ENCODE measurements at places on chromosomes 2 and 18.

GRCh38 chr2:17628349-17629261, 88.1 kb downstream of the VSNL1 start:
- no peak for DNase-seq

DNA sequence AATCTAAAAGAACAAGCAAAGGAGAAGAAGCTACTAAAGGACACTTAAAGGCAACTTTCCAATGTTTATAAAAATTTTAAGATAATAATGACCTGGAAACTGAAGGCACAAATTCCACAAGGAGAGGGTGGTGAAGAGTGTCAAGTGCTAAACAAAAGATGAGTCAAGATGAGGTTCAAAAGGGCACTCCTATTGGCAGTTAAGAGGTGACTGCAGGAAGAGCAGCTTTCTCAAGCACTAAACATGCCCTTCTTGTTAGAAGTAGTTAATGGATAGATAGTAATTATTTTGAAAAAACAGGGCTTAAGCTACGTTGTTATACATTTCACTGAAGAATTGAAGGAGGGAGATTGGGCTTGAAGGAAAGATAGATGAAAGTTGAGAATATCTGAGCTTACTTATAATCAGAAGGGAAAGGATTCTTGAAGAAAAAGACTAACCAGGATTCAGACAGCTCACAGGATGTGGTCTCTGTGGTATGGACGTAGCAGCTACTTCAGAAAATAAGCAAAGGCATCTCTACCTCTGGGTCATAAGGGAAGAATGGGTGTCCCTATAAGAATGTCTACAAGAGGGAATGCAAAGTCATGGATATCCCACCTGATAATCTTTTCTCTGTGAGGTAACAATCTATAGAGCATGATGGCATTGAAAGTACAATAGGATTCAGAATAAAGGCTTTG, 454.7 kb upstream of the SLC39A10 start:
- DNase-seq: no peak

DNA sequence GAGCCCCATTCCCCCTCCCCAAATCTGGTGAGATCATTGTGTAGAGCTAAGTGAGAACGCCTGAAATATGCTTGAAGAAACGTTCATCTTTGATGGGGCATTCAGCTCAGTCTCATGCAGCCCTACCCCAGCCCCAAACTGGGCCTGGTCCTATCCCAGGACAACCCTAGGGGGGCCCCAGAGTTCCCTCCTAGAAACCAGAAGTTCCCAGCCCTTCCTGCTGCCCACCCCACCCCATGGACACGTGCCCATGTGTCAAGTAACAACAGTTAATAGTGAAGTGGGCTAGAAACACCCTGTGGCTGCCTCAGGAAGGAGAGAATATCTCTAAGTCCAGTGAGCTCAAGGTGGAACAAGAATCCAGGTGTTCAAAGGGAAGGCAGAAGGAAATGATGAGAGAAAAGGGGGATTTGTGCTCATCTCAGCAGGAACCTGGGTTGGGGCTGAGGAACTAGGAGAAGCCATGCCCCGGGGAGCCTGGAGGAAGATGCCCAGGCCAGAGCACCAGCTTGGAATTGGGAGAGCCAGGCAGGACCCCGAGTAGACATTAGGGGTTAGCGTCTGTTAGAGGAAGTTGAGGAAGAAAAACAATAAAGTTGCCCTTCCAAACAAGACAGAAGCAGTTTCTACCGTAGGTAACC, 20.1 kb upstream of the SLC20A1 start:
- no peak for DNase-seq

DNA sequence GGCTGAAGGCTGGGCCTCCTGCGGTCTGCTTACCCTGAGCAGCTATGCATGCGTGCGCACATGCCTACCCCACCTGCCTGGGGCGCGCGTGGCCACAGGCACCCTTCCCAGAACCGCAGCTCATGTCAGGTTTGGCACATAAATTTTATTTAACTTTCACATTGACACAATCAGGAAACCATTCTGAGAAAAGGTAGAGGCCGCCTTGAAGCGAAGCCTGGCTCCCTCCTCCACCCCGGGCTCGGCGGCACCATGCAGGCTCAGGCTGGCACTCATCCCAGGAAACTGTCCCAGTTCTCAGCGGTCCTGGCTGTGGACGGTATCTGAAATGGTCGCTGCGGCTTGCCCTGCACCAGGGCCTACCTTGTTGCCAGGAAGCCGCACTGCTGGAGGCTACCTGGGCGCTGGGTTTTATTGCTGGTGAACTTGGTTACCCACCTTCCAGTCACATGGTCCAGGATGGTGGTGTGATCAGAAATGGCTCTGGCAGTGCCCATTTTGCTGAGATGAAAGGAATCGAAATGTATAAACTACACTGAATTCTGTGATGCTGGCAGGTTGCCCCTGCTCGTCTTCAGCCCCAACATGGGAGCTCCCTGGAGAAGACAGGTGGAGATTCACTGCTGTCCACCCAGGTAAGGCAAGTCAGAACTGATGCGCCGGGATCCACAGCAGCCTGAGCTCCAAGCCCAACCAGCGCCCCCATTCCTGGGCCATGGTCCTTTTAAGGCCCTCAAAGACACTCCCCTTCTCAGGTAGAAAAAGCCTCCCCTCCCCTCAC, 25.5 kb downstream of the CHST10 start:
- DNase-seq: no peak

DNA sequence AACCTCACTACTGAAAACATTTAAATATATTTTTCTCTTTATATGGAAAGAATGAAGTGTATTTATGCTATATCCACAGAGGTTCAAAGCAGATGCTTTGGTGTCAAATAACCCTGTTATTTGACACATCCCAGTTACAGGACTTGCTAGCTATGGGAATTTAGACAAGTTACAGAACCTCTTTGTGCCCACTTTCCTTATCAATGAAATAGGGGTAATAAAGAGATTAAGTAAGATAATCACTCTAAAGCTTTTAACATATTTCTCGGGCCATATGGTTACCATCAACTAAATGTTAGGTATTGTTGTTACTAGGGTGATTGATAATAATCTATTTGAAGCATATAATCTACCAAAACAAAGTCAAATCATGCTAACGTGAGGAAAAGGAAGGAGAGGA, 1660.6 kb upstream of the NXPH2 start:
- no peak for DNase-seq

DNA sequence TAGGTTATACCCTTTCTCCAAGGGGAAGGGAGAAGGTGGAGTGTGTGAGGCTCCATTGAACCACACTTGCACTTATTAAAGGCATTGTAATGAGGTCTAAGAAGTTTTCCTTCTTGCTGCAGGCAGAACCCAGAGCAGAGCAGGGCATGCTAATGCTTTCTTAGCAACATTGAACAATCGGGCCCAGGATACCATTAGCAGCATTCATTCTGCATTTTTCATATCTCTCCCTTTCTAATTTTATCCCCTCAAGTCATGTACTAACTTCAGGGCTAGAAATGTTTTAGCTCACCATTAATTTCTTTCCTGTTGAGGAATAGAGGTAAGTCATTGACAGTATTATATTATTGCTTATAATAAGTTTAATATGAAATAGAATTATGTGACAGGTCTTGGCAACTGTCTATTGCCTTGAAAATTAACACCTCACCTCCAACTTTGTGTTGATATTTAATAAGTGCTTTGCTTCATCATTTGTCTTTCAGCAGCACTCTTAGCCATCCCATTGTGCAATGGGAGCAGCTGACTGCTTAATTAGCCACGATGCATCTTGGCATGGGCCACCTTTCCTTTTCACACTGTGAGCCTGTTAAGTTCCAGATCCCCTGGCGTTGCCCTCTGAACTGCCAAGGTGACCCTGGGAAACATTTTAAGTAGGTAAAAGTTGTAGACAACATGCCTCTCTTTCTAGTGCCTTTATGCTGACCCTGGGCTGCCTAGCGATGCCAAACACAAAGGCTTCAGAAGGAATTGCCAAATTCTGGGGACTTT, 300.8 kb upstream of the MEX3C start:
- no peak for DNase-seq

GRCh38 chr2:239472235-239472775, 71.5 kb upstream of the HDAC4 start:
- no peak for DNase-seq

- DNase-seq: peak; percentile 48
Measured at GRCh38 chr2:212595036-212595654, 56.5 kb upstream of the ERBB4 start.

- no peak for DNase-seq
Measured at GRCh38 chr2:216584112-216584511, 49.1 kb upstream of the IGFBP2 start.

GRCh38 chr2:208584378-208584985, 177.9 kb downstream of the PTH2R start:
- DNase-seq: no peak

DNA sequence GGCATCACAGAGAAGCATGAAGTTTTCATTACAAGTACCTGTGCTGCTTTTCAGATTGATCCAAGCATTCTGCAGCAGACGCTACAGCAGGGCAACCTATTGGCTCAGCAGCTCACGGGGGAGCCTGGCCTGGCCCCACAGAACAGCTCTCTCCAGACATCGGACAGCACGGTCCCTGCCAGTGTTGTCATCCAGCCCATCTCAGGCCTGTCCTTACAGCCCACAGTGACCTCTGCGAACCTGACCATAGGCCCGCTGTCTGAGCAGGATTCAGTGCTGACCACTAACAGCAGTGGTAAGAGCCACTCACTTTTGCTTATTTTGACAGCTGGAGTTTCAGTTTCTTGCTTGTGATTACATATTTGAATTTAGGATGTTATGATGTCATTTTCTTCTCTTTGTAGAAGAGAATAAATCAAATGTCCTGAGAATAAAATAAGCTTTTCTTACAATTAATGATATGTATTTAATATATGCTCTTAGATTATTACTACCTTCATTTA, 104.9 kb downstream of the ZNF236 start:
- DNase-seq: no peak

GRCh38 chr2:239399433-239399920, 1.3 kb downstream of the HDAC4 start:
- no peak for DNase-seq

GRCh38 chr2:66390811-66391210, 44.1 kb upstream of the MEIS1 start:
- DNase-seq: no peak

- DNase-seq: no peak
Measured at GRCh38 chr2:236775511-236775910, 205.9 kb downstream of the ACKR3 start.

DNA sequence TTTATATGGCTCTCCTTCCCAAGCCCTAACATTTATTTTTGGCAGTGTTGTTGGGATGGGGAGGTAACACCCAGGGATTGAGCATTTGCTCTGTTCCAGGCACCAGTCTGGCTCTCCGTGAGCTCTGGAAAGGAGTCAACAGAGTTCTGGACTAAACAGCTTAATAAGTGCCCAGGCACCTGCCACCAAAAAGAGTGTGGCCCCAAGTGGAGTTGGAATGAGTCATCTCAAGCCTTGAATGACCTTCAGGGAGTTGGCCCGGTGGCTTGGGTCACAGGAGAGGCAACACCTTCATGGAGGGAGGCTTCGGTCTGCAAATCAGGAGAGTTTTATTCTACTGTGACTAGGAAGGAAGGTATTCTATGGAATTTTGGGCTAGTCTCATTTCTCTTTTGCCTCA, 203.2 kb downstream of the DLGAP1 start:
- DNase-seq: no peak

DNA sequence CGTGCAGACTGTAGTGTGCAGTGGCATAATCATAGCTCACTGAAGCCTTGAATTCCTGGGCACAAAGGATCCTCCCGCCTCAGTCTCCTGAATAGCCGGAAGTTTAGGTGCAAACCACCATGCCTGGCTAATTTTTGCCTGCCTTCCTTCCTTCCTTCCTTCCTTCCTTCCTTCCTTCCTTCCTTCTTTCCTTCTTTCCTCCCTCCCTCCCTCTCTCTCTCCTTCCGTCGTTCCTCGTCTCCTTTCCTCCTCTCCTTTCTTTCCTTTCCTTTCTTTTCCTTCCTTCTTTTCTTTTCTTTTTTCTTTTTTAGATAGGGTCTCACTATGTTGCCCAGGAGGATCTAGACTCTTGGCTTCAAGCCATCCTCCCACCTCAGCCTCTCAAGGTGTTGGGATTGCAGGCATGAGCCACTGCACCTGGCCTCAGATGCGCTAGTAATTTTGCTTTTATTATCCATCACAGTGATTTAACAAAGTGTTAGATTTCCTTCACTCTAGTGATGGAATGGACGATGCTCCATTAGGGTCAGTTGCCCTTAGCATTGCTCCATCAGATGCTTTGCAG, 6.6 kb upstream of the ANKRD29 start:
- DNase-seq: no peak

DNA sequence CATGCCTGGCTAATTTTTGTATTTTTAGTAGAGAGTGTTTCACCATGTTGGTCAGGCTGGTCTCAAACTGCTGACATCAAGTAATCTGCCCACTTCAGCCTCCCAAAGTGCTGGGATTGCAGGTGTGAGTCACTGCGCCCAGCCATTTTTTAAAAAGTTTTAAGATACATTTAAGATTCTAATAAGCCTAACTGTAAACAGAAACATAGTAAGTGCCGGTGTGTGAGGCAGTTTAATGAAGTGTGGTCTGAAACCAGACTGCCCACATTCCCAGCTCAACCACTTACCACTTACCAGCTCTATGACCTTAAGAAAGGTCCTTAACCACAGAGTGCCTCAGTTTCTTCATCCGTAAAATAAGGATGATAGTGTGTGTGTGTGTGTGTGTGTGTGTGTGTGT, 42.4 kb downstream of the TMEM237 start:
- no peak for DNase-seq

GRCh38 chr2:223041527-223042109, 10.4 kb upstream of the KCNE4 start:
- peak; percentile 72 for DNase-seq

- DNase-seq: no peak
Measured at GRCh38 chr2:215324811-215325210, 13.0 kb downstream of the ATIC start.

GRCh38 chr2:168357797-168358472, 98.1 kb upstream of the CERS6 start:
- DNase-seq: no peak

DNA sequence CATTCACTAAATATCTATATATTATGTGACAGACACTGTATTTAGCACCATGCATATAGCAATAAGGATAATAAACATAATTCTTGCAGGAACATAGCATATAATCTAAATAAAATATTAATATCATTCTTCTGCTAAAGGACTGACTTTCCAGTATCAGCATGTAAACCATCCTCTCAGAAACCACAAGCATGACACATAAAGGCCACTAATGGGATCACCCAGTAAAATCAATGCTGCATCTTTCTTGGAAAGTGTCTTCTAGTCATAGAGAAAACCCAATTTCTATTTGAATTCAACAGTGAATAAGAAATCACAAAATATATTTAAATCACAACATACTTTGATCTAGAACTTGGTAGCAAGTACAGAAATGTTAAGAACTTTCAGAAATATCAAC, 5.8 kb upstream of the LRP1B start:
- no peak for DNase-seq
